ENCODE measurements at places on chromosomes 2 and 18.

- DNase-seq: no peak
Observed at GRCh38 chr18:37564711-37565100, 892 bp downstream of the CELF4 start.

DNA sequence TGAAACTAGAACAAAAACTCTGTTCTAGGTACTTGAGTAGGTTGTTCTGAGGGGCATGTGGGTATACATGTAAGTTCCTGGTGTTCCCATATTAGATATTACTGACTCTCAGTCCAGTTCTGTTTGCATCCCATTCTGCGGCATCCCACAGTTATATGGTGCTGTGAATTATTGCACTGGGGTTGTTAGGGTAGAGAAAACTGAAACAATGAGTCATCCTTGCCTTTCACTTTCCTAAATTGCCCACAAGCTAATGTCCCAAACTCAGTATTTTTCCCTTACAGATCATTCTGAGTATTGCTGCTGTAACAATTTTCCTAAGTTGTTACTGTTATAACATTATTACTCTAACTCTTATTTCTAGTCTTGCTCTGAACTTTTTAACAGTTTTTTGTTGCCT, 3.0 kb downstream of the WDR75 start:
- DNase-seq: no peak

DNA sequence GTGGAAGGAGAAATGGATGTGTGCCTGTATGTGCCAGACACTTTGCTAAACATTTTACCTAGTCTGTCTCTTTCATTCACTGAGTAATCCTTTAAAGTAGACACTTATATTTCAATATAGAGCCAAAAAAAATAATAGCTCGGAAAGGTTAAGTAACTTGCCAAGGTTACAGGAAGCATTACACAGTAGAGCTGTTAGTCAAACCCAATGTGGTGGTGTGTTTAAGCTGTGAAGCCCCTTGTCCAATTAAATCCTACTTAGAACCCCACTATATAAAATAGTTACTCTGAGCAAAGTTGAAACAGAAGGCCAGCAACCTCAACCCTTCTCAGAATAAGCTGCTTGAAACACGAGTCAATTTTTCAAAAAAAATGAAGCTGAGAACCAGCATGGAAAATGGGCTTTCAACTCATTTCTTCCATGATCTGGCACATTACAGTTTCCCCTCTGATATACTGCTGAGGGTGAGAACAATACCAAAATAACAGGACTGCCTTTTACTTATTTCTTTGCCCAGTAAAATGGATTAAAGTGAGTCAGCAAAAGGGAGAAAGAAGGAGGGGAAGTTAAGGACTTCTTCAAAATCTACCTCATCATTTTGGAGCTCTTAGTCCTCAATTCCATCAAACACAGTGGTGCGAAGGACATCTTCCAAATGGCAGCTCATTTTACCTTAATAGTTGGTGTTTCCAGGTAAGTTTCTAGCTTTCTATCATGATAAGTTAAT, 7.9 kb downstream of the RDH14 start:
- DNase-seq: no peak

- no peak for DNase-seq
Observed at GRCh38 chr2:180678625-180678972, 301.8 kb upstream of the UBE2E3 start.

DNA sequence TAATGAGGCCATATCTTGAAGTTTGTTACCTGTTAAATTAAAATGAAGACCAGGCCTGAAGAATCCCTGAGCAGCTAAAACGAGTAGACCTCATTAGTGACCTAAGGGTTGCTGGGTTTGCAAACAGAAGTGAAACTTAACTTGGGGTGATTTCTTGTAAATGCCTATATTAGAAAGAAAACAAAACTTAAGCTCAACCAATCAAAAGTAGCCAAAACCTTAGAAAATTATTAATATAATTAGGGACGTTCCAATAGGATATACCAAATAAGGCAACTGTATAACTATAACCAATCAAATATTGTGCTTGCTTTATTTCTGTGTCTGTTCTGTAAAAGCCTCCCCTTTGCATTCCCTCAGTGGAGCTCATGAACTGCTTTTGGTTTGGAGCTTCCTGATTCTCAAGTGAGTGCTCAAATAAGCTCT, 137.9 kb upstream of the VRK2 start:
- no peak for DNase-seq

GRCh38 chr18:70158992-70159717, 46.3 kb downstream of the RTTN start:
- no peak for DNase-seq

DNA sequence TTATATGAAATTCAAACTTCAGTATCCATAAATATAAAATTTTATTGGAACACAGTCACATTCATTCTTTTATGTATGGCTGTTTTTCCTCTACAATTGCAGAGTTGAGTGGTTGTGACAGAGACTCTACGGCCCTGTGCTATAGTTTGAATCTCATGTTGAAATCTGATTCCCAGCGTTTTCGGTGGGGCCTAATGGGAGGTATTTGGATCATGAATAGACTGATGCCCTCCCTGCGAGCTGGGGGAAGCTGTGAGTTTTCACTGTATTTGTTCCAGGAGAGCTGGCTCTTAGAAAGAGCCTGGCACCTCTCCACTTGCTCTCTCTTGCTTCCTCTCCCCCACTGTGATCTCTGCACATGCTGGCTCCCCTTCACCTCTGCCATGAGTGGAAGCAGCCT, 1.7 kb downstream of the PFN4 start:
- DNase-seq: no peak

DNA sequence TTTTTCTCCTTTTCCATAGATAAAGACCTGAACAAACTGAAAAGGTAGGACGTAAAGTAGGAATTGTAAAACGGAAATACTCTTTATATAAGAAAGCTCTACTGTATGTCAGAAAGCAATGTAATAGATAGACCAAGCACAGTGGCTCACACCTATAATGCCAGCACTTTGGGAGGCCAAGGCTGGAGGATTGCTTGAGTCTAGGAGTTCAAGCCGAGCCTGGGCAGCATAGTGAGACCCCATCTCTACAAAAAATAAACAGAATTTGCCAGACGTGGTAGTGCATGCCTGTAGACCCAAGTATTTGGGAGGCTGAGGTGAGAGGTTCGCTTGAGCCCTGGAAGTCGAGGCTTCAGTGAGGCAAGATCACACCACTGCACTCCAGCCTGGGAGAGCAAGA, 7.6 kb downstream of the ZNF397 start:
- no peak for DNase-seq

GRCh38 chr2:10402062-10402585, 46.0 kb downstream of the ODC1 start:
- no peak for DNase-seq

GRCh38 chr18:23471486-23471885, 18.4 kb downstream of the RIOK3 start:
- DNase-seq: no peak

GRCh38 chr18:13239171-13239956, 20.8 kb downstream of the LDLRAD4 start:
- no peak for DNase-seq

DNA sequence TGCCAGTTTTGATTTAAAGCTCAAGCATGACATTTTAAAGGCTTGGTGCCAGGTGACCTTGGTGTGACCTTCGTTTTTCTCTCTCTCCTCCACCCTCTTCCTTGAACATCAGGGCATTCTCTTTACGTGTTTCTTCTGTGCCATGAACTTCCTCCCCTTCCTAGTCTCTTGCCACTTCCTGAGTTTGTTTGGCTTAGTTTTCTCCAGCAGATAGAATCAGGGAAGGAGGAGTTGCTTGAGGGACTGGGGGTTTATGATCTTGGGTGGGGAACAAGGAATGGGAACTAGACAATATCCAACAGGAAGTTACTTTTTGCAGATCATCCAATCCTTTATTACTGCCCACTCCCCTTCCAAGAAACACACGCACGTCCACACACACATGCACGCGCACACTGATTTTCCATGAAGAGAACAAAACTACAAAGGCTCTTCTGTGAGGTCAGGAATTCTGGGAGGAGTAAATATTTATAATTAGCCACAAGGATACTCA, 210.6 kb upstream of the EPAS1 start:
- DNase-seq: no peak

- DNase-seq: no peak
Observed at GRCh38 chr2:132668189-132668823, 1.7 kb downstream of the LYPD1 start.

- no peak for DNase-seq
Observed at GRCh38 chr2:64753399-64753798, 99.7 kb upstream of the SERTAD2 start.

GRCh38 chr18:10081492-10081891, 167.7 kb downstream of the VAPA start:
- no peak for DNase-seq

DNA sequence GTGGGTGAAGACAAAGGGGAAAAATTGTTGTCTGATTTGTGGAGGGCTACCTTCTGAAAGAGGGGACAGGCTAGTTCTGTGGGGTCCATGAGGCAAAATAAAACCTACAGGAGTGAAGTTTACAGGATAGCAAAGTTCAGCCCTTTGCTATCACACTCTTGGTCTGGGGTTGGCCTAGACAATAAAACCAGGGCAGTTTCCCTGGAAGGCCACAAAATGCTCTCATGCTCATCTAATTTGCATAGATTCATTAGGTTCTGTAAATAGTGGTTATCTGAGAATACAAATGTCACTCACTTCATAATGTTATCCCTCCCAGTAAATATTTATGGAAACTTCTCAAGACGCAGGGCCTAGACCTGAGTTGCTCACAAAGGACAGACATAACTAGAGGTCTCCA, 63.6 kb downstream of the INSIG2 start:
- DNase-seq: no peak

DNA sequence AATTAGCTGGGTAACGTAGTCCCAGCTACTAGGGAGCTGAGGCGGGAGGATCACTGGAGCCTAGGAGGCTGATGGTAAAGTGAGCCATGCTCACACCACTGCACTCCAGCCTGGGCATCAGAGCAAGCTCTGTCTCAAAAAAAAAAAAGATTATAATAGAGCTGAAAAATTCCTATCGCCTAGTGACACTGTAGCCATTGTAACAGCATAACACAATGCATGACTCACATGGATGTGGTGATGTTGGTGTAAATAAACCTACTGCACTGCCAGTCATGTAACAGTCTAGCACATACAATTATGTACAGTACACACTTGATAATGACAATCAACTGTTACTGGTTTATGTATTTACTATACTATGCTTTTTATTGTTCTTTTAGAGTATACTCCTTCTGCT, 39.6 kb downstream of the MGAT4A start:
- DNase-seq: no peak

- no peak for DNase-seq
Observed at GRCh38 chr2:36376319-36376765, 20.8 kb downstream of the CRIM1 start.

GRCh38 chr2:69291721-69292120, 95.3 kb downstream of the GFPT1 start:
- DNase-seq: no peak

DNA sequence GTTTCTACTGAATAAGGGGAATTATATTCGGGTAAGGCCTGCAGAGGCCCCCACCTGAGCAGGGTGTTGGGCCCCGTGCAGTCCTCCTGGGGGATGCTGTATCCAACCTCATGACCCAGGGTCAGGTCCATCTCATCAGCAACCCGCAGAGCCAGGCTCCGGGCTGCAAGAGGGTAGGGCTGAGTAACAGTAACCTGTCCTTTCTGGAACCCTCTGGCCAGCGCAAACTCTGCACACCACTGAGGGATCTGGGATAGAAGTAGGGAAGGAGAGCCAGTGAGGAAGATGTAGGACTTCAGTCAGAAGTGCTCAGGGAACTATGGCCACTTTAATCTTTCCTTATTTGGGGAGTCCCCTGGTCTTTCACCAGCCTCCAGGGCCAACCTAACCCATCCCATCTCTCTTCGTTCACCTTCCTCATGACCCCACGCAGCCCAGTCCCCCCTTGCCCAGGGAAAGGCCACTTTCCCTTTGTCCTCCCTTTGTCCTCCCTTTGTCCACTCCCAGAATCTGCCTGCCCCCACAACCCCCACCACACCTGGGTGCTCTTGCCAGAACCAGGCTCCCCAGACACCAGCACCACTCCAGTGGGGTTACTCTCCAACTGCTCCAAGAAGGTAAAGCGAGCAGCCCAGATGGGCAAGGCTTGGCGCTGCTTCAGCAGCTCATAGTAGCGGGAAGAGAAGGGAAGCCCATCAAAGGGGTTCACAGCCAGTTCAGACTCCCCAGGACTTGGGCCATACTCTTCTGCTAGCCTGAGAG, 895 bp downstream of the DQX1 start:
- no peak for DNase-seq

DNA sequence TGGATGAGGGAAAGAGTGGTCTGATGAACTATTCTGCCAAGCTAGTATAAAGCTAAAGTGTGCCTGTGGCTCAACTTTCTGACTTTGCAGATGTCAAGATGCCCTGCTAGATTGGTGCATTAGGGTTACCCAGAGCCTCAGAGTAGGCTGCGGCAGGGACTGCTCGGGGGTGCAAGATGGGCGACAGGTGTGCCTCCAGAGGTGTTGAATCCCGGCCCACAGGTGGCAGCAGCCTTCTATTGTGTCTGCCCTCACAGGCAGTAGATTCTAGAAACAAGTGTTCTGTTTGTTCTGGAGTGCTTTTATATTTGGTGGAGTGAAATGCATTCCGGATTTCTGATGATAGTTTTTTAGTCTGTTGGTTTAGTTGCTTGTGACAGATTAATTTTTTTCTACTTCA, 131.6 kb upstream of the IL1R2 start:
- DNase-seq: no peak

GRCh38 chr18:22831441-22831904, 101.7 kb upstream of the RBBP8 start:
- no peak for DNase-seq

GRCh38 chr18:74257083-74257482, 34.7 kb downstream of the CYB5A start:
- no peak for DNase-seq

DNA sequence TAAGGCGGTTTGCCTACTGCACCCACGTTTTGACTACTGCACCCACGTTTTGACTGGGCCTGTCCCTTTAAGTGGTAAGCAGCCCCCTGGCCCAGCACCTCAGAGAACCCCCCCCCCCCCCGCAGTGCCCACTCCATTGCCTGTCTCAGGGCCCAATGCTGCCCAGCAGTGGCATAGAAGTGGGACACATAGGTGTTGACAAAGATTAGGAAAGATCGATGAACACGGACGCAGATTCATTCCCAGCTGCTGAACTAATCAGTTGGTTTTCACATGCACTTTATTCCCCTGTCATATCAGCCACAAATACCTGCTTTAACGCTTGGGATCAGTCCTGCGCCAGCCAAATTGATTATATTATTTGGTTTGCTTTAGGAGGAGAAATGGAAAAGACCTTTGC, 268.8 kb upstream of the SKOR2 start:
- DNase-seq: no peak

- DNase-seq: no peak
Observed at GRCh38 chr2:23137166-23137565, 247.8 kb upstream of the KLHL29 start.

GRCh38 chr2:187982668-187983067, 309.0 kb upstream of the GULP1 start:
- DNase-seq: peak; percentile 24

DNA sequence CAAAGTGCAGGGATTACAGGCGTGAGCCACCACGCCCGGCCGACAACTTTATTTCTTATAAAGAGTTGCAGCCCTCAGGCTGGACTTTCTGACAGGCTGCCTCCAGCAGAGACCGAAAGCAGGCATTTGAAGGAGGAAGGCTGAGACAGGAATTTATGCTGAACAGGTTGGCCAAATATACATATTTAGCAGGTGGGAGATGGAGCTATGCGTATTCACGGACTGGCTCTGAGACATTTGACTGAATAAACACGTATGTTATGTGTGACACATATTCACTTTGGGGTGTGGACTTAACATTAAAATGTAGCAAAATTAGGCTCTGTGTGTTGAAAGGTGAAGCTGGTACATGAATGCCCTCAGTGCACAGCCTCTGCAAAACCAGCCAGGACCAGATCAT, 65.9 kb downstream of the SNTG2 start:
- DNase-seq: no peak

Measured in brain pericyte (primary cell).